ENCODE measurements at places on chromosomes 16 and 17.

DNA sequence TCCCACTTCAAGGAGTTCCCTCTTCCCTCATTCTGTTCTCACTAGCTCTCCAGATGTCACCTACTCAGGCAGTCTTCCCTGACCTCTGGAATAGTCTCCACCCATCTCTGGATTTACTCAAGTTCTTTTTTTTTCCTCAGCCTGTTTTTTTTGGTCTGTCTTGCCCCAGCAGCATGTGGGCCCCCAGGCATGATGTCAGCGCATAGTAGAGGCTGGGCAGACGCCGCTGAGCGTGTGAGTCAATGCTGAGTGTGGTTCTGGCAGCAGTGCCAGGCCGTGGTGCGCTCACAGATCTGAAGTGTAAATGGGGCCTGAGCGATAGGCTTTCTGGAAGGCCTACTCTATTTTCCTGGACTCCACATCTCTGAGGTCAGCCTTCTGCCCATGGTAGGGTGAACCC lies 2.7 kb upstream of the KCNJ18 start:
- no peak for DNase-seq

- DNase-seq = no peak
These were observed 95.1 kb upstream of the ZFHX3 start for GRCh38 chr16:73143002-73143401.

DNA sequence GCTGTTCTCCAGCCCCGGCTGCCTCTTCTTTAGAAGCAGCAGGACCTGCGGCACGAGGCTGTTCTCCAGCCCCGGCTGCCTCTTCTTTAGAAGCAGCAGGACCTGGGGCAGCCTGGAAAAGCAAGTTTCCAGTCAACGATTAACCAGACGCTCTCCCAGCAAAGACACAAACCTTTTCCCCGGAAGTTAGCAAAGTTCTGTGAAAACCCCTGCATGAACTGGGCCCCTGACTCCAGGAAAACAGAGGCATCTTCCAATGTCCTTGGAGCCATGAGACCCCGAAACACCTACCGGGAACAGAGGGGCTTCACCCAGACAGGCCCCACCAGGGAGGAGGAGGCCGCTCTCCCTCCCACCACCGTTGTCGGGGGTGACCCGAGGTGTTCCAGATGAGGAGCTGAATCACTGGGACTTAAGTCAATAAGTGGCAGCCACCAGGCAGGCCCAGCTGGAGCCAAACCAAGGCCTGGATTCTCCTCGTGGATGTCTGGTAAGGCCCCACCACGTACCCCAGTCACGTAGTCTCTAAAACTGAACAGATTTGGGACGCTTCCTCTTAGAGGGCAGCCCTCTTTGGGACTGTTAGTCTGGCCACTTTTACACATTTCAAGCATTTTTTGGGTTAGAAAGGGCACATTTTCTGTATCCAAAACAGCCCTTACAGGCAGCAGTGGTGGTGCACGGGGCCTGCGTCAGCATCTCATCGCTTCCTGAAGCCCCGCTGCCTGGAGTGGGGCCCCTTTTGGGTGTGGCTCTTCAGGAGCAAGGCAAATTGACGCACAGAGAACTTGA lies at the start of gene RPH3AL:
TSS of gene RPH3AL (minus strand) at position 387 of the 792 bp plus-strand sequence. CDS start 25,264 bp downstream, outside the sequence.
- DNase-seq = peak; percentile 1

DNA sequence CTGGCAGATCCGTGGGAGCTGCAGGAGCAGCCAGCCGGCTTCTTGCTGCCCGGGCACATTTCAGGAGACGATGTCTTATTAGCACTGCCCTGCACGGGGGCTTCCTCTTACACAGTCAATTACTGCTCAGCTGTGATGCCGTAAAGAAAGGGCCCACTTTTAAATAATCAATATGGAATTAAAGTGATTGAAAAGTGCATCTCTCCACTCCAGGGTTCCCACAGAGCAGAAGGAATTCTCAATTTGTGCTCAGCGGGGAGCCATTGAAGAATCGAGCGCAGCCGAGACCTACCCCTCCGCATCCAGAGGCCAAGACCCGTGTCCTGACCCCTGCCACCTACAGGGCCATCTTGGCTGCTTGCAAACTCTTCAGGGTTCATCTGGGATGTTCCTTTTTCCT lies 399.4 kb upstream of the C16orf82 start:
- DNase-seq = no peak

- no peak for DNase-seq
These were observed 113.3 kb downstream of the UTP18 start for GRCh38 chr17:51373489-51374152.

GRCh38 chr16:78655331-78656113 lies 556.1 kb downstream of the WWOX start:
- DNase-seq = no peak

Measured in KG1 (cell line).